ENCODE measurements at places on chromosomes 12 and 14. TPM values are rescaled to one million over a fixed set of nuclear protein-coding genes. Genes with fewer than 3 reads are reported as not detected.

- no peak for DNase-seq
Observed at GRCh38 chr12:97323154-97323553, 139.4 kb upstream of the RMST start.

GRCh38 chr14:80536456-80536855, 325.2 kb upstream of the DIO2 start:
- DNase-seq: no peak

SCN8A gene
- total RNA-seq: 2.1 TPM

DNA sequence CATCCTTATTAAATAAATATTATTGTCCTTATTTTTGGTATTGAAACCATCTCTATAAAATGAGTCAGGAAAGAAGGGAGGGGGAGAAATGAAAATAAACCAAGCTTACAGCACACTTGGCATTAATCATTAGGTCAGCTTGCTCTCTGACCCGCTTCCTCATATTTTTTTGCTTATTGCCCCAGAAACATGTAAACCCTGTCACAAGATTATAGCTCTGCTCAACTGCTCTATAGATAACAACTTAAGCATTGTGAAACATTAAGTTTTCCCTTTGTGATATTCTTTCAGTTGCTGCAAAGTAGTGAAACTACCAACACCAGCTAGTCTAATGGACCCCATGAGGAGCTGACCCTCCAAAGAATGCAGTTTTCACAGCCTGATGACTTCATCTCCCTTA, 819.5 kb downstream of the SLC16A7 start:
- DNase-seq: no peak

DNA sequence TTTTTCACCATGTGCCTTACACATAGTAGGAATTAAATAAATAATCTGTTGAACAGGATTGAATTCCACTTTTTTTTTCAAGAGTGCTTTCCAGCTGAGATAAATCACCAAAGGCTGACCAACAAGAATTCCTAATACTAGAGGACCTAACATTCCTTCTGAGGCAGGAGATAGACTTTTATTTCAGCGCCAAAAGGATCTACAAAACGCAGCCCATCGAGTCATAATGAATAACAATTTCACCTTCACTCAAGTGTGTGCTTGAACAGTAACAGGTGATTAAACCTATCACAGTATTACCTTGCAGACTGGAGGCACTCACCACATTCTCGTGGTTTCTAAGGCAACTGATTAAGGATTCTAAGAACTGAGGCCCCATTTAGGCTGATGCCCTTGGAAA, 224.3 kb upstream of the ATP2B1 start:
- DNase-seq: no peak

DNA sequence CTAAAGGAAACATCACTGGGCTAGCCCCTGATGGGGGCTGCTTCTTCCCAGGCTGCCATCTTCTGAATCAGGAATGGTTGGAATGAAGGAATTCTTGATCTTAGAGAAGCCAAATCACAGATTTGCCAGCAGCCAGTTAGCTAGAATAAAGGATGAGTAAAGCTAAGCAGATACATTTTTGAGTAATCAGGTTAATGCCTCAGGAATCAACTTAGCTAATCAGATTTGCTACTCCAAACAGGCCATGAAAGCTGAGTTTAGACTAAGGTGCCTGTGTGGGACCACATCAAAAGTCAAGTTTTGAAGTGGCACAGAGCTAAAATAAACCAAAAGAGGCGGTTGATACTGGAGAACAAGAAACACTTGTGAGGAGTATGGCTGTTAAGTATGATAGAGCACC, 28.8 kb upstream of the LMO3 start:
- no peak for DNase-seq

- DNase-seq: no peak
Observed at GRCh38 chr14:95522556-95522955, 6.1 kb upstream of the SYNE3 start.

DNA sequence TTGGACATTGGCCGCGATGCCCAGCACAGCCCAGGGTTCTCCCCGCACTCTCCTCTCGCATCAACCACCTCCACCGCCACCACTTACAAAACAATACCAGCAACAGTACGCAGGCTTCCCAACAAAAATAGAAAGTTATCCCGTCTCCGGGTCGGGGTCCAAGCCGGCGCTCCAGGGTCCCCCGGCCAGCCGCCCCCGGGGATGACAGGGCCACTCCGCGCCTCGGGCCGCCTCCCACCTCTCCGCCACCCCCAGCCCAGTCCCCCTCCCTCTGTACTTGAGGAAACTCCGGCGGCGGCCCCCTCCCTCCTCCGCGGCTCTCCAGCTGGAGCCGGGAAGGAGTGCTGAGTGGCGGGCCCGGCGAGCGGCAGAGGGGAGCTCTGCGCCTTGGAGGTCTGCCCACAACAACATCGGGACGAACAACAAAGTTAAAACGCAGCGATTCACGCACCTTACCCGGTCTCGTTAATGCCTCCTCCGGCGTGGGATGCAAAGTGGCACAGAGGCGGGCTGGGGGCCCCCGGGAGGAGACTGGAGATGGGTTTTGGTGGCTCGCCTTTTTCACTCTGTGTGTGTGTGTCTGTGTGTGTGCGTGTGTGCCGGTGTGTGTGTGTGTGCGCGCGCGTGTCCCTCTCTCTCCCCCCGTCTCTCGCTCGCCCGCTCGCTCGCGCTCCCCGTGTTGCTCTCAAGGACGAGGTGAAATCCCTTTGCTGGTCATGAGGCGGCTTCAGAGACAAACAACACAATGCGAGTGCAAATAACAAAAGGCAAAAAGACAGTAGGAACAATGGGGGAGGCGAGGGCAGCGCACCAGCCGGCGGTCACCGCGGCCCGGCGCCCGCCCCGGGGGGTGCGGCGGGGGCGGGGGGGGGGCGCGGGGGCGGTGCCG, 386.8 kb downstream of the BCAT1 start:
- DNase-seq: peak; percentile 31

- no peak for DNase-seq
Observed at GRCh38 chr12:101327051-101327450, 47.1 kb downstream of the UTP20 start.

DNA sequence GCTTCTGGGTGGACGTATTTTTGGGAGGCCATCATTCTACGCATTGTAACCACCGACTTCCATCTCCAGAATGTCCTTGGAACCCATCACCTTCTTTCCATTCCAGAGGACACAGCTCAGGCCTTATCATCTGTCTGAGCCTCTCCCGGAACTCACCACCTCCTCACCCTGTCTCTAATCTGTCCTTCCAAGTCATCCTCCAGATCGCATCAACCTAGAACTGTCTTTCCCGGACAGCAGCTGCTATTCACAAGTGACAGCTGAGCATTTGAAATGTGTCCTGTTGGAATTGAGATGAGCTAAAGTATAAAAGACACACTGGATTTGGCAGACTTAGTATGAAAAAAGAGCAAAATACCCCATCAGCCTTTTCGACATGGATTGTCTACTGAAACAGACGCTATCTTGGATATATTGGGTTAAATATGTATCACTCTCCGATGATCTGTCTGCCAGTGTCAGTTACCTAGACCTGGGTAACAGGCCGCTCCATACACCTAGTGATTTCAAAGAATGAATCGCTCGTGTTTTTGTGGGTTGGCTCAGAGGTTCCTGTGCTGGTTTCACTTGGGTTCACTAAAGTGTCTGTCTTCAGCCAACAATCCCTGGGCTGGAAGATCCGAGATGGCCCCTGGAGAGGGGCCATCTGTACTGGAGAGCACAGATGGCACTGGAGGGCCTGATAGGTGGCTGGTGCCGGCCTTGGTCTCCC, 104.4 kb upstream of the RFLNA start:
- no peak for DNase-seq

DNA sequence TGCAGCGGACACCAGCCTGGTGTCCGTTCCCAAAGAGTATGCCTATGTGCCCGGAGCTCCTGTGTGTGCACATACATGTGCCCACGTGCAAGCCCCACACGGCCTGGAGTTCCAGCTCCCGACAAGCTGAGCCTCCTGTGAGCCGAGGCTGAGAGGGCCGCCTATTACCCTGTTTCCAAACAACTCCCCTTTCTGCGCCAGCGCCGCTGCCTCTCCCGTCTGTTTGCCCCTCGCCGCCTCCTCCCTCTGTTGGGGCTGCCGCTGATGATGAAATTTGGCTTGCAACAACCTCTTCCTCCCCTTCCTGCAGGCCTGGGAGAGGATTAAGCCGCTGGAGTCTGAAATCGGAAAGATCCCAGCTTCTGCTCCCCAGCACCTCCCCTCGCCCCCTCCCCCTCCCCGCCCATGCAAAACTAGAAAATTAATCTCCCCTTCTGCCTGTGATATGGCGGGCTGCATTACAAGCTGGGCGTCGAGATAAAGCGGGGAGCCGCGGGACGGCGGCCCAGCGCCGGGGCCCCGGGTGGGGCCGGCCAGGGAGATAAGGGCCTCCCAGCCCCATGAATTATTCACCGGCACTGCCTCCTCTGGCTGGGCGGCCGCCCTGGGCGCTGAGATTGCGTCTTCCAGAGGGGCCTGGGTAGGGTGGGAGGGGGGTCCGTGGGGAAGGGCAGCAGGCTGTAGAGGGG, 6.8 kb upstream of the ASIC1 start:
- DNase-seq: no peak

NOC4L gene
- total RNA-seq: 32.0 TPM

AQP6 gene
- not detected for total RNA-seq

CCDC196 gene
- total RNA-seq: not detected

DNA sequence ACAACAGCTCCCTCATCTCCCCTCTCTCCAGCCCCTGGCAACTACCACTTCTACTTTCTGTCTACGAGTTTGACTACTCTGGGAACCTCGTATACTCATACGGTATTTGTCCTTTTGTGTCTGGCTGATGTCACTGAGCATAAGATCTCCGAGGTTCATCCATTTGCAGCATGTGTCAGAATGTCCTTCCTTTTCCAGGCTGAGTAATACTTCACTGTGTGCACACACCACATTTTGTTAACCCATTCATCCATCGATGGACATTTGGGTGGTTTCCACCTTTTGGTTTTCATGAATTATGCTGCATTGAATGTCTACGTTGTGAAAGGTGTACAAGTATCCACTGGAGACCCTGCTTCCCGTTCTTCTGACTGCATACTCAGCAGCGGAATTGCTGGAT, 24.1 kb upstream of the DLK1 start:
- DNase-seq: no peak

DNA sequence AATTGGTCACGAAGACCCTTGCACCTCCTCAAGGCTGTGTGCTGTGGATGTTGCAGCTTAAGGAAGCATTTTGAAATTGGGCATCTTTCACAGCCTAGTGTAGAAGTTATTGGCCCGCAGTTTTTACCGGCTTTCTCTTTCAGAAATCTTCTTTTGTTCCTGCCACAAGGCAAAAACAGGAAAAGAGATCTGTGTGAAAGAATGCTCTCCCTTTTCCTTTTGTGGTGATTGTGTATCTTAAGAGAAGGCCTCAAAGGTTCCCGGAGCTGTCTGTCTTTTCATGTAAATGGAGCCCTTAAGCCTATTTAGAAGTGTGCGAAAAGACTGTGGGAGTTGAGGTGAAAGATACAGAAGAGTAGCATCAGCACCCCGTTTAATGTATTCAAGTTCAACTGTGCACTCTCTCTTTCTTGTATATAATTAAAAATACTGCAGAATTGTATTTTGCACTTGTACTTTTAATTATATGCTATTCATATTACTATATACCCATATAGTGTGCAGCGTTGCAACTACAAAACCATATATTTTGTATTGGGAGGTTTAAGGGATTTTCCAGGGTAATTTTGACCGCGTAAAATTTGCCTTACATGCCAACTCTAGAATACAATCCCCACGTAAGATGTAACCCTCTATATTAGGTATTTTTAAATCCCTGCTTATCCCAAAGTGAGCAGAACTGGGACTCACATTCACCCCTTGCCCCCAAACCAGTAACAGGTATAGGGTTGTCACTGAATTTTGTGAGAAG, 441.7 kb downstream of the RAD51B start:
- DNase-seq: no peak

PLEKHG7 gene
- not detected for total RNA-seq

DNA sequence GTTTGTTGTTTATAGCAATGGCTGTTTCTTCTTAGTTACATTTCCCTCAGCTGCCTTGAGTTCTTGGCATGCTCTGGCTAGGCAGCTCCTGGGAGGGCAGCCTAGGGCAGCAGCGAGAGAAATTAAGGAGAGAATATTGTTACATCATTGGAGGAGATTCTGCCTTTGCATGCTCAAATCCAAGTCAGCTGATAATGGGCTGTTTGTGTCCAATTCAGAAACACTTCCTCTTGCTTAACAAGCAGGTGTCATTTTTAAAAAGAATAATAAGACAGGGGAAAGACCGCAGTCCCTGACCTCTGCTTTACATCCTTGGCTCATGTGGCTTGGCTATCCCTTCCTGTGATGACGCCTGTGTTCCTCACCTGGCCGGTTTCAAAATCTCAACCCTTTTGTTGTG, 76.9 kb downstream of the ESR2 start:
- no peak for DNase-seq

DNA sequence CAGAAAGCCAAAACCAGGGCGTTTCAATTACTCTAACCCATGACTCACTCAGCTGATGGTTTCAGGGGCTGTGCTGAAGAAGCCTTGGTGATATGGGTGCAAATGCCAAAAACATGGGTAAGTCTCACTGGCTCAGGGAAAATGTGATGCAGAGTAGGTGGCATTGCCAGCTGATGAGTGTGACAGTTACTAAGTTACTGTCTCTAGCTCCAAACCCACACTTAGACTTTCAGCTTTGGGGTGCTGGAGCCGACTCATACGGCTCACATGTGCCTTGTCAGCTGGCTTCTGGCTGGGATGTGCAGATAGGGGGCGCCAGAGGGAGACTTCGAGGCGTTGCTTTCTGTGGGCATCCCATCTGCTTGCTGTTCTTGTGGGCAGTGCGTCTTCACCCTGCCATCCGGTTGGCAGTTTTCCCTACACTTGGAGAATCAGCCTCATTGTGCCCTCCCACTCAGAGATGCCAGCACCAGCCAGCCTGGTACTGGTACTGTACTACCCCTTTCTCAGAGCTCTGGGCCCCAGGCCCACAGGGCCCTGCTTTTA, 11.1 kb upstream of the KRT7 start:
- DNase-seq: peak; percentile 93

AKAP5 gene
- 0.14 TPM for total RNA-seq

KRT7 gene
- 3,360 TPM for total RNA-seq

GRCh38 chr12:94143951-94144350, 4.4 kb upstream of the PLXNC1 start:
- no peak for DNase-seq

DNA sequence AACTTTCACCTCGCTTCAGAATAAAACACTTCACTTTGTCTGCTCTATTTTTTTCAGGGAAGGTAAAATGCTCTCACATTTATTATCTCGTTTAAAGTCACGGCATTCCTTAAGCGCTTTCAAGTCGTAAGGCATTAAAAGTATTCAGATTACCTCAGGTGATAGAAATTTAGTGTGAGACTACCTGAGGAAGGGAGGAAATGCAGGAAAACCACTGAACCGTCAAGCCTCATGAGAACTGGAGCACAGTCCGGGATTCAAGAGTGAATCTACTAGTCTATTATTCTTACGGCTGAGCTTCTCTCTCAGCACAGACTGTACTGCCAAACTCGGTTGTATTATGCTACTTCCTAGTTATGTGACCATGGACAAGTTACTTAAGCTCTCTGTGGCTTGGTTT, 8.3 kb upstream of the PPFIBP1 start:
- DNase-seq: no peak

MMP19 gene
- total RNA-seq: 3.3 TPM

DBX2 gene
- total RNA-seq: not detected

Measured in MCF 10A (cell line).